ENCODE measurements at places on chromosomes 1 and 21. TPM values are rescaled to one million over a fixed set of nuclear protein-coding genes. Genes with fewer than 3 reads are reported as not detected.

DNA sequence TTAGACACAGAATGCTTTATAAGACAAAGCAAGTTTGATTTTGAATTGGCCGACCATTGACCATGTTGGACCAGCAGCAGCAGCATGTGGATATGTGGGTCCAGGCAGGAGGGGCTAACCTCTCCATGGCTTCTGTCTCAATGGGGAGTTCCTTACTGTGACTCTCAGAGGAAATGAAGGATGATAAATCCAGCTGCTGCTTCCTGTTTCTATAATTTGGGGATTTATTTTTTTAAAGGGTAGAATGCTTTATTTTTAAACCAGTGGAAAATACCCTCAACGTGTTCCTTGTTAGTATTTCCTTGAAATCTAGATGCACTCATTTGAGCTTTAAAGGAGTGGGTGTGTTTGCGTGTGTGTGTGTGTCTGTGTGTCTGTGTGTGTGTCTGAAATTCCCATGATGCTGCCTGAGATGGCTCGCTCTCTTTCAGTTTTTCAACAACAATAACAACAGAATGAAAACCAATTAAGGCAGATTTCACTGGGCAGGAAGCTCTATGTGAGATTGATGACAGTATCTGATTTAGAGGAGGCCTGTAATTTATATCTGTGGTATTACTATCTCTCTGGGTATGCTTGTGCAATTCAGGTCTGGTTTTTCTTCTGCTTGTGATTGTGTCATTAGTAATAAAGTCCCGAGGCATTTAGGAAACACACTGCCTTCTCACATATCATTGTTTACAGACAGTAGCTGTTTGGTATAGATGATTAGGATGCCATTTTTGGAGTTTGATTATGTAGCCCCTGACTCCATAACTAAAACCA lies 86.1 kb upstream of the ZNF326 start:
- no peak for DNase-seq
- H3K36me3 ChIP-seq = no peaks in the 10 kb centered on the region
- H3K4me3 ChIP-seq = no peak overlapping the region
- no peaks in the 10 kb centered on the region for H3K27me3 ChIP-seq
- peaks cover 6% of the 10 kb centered on the region for H3K4me1 ChIP-seq

- no peaks in the 10 kb centered on the region for H3K27me3 ChIP-seq
- no peak for DNase-seq
- peaks cover 34% of the 10 kb centered on the region for H3K4me1 ChIP-seq
- no peak overlapping the region for H3K27ac ChIP-seq
Observed at GRCh38 chr1:33030575-33030974, 6.1 kb downstream of the AK2 start.

TNFRSF25 gene
- 100 TPM for total RNA-seq

DNA sequence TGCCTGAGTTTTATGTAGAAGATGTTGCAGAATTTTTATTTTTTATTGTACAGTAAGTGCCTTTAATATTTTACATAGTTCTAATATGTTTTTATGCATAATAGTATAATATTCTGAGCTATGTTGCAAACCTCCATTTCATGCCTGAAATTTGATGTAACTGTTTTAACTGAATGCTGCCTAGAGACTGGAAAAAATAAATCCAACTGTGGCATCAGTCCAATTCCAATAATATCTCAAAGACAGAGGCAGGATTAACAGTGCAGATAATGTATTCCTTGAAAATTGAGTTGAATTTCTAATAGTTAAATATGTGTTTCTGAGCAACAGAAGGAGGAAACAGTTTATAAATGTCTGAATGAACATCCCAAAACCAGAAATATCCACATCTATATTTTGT lies 61.1 kb upstream of the KIF1B start:
- H3K4me1 ChIP-seq = no peaks in the 10 kb centered on the region
- no peak overlapping the region for H3K27ac ChIP-seq
- H3K4me3 ChIP-seq = no peak overlapping the region
- no peaks in the 10 kb centered on the region for H3K36me3 ChIP-seq

- no peaks in the 10 kb centered on the region for H3K36me3 ChIP-seq
- no peak overlapping the region for H3K4me3 ChIP-seq
- H3K27ac ChIP-seq = no peak overlapping the region
- peaks cover 32% of the 10 kb centered on the region for H3K4me1 ChIP-seq
Observed at GRCh38 chr1:100943533-100943932, 47.6 kb downstream of the SLC30A7 start.

MROH9 gene
- total RNA-seq = not detected

AK4 gene
- total RNA-seq = 32.2 TPM

- H3K27me3 ChIP-seq = no peaks in the 10 kb centered on the region
- H3K36me3 ChIP-seq = no peaks in the 10 kb centered on the region
- H3K4me1 ChIP-seq = no peaks in the 10 kb centered on the region
Observed at GRCh38 chr1:178825167-178825566, 45.7 kb downstream of the ANGPTL1 start.

DNA sequence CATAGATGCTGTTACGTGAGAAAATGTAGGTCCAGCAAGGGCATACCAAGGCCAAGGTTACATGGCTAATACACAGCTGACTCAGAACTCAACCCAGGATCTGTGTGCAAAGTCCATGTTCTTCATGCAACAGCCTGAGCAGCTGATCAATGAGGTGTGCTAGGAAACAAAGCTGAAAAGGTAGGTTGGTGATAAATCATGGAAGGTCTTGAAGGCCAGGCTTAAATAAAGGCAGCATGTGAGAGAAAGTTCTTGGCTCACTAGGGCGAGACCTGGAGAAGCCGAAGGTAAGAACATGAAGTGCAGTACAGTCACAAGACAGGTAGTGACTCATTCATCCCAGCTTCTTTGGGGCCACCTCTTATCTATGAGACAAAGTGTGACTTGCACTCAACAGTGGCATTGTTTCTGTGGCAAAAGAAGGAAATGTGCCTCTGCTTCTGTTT lies 33.4 kb downstream of the TLR5 start:
- H3K27me3 ChIP-seq = no peaks in the 10 kb centered on the region
- DNase-seq = no peak
- no peak overlapping the region for H3K27ac ChIP-seq
- H3K4me3 ChIP-seq = no peak overlapping the region
- H3K36me3 ChIP-seq = no peaks in the 10 kb centered on the region

- peak overlapping the region; percentile 60 for H3K4me3 ChIP-seq
- DNase-seq = no peak
- no peak overlapping the region for H3K27ac ChIP-seq
- H3K27me3 ChIP-seq = no peaks in the 10 kb centered on the region
- peaks cover 4% of the 10 kb centered on the region for H3K4me1 ChIP-seq
Observed at GRCh38 chr1:245310571-245311531, 156.1 kb downstream of the KIF26B start.

Measured in CD8-positive, alpha-beta memory T cell (primary cell).